ENCODE measurements at places on chromosomes 1 and 21. TPM values are rescaled to one million over a fixed set of nuclear protein-coding genes. Genes with fewer than 3 reads are reported as not detected.
A peak's percentile ranks its signal among the peaks of the same experiment; 100 is the strongest.

The CFAP57 gene
- 0.45 TPM for total RNA-seq

The LCE1C gene
- not detected for total RNA-seq

The CD160 gene
- not detected for total RNA-seq

- no peak for DNase-seq
These were observed 1.2 kb downstream of the ADAM30 start for GRCh38 chr1:119895102-119895501.

DNA sequence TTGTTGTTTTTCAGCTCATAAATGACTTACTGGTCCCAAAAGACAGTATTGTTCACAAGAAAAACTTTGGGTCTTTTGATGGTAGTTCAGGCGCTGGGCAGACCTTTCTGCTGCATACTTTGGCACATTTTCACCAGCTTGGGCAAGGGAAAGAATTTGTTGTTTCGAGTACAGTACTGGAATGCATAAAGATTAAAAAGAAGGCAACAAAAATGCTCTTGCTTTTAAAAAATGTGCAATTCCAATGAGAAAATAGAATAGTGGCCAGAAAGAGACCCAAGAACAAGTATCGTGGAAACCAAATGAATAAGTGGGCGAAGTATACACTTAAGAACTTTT is 56.0 kb downstream of the CLIC6 start:
- DNase-seq, result peak; percentile 58

DNA sequence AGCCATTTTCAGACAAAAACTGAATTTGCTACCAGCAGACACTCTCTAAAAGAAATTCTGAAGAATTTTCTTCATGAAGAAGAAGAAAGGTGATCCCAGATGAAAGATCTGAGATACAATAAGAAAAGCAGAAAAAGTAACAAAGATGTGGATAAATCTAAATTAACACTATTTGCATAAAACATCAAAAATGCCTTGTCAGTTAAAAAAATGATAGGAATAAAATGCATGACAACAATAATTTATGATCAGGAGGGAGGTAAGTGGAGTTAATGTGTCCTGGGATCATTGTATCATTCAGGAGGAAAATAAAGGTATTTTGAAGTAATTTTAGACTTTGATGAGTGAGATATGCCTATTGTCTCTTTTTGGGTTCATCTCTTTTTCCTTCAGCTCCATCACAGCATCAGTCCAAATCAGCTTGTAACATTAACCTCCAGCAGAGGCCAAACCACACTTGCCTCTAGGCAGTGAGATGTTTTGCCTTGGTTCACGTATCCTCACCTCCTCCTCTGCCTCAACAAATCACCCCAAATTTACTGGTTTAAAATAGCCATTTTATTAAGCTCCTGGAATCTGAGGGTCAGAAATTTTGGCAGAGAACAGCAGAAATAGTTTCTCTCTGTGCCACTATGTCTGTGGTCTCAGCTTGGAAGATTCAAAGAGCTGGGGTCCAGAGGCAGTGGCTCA is 76.9 kb upstream of the HIVEP3 start:
- DNase-seq, result no peak

The SPATA21 gene
- not detected for total RNA-seq

The HDAC1 gene
- 95.8 TPM for total RNA-seq

DNA sequence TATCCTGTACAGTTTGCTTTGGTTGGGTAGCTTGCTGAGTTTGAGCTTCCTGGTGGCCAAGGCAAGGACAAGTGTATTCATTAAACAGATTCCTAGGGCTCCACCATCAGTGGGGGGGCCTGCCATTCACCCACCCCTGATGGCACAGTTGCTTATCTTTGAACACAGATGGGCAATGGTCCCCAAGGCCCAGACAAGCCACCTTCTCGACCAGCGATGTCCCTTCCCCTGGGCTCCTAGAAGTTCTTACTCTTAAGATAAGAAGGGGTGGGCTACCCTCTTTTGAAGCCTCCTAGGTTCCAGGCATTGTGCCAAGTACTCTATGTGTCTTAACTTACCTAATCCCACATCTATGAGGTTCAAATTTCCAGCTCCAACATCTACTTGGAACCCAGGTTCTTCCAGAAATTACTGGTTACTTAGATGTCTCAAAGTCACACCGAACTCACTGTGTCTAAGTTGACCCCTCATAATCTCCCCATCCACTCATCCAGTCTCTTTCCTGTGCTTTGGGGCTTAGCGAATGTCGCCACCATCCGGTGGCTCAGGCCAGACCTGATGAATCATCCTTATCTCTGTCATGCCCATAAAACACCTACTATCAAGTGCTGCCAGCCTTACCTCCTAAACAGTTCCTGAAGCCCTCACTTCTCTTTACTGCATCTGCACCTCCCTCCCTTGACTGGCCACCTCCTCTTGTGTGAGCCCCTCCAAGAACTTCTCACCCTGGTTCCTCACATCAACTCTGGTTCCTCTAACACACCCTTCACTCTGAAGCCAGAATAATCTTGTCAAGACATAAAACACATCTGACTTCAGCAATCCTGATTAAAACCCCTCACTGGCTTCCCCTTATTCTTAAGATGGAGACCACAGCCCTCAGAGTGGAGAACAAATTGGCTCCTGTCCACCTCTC is 50.1 kb downstream of the KLHDC7A start:
- no peak for DNase-seq

The ITGB2 gene
- total RNA-seq, result 0.09 TPM

The LRP8 gene
- 13.6 TPM for total RNA-seq

DNA sequence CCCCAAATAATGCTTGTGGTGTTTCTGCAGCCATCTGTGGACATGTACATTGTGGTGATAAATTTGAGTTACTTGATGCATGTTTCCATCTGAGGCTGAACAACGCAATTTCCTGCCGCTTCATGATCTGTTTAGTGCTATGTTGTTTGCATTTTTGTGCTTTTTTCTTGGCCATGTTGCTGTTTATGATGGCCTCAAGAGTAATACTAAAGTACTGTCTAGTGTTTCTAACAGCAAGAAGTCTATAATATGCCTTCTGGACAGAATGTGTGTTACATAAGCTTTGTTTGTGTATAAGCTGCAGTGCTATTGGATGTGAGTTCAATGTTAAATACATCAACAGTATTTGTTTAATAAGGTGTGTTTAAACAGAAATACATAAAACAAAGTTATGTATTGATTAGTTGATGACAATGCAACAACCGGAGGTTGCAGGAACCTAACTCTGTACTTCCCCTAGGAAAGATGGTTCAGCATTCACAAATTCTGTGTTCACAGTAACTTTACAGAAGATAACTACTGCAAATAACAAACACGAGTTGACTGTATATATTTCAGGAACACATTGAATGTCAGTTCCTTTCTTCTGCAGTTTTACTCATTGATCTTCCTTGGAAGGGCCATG is 114.8 kb upstream of the USP24 start:
- no peak for DNase-seq

The LORICRIN gene
- not detected for total RNA-seq

- no peak for DNase-seq
These were observed 166.9 kb downstream of the TNFSF18 start for GRCh38 chr1:172883844-172884243.

The TLR5 gene
- not detected for total RNA-seq

The SPOCD1 gene
- total RNA-seq, result 37.2 TPM

DNA sequence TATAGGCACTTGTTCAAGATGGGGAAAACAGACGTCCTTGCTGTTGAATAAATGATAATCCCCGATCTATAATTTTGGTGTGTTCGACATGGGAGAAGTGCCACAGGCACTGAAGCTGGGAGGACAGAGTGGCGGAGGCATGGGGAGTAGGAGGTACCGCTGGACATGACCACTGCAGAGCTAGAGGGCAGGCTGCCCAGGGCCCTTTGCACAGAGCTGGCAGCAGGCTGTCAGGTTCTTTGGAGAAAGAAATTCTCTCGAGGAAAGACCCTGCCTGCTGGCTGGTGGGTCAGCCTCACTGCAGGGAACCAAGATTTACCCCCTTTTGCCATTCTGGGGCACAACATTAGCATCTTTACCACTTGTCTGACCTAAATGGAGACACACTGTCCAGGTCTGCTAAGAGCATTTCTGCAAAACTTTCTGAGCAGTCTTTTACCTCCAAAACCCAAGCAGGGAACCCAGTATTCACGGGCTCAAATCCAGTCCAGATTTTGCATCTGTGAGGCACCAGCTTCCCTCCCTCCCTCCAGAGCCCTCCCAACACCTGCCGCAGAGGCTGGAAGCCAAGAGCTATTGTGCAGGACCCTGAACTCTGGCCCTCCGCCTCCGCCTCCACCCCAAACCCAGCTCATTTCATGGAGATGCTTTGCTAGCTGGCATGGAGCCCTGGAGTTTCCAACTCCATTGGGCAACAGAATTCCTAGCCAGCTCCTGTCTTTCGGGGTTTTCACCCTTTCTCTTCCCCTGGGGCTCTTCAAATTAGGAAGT is 142.3 kb downstream of the PLXNA2 start:
- peak; percentile 83 for DNase-seq

- DNase-seq, result no peak
These were observed 46.4 kb downstream of the WNT9A start for GRCh38 chr1:227901239-227901905.

The ALX3 gene
- not detected for total RNA-seq

- DNase-seq, result no peak
These were observed 173.5 kb downstream of the ST6GALNAC5 start for GRCh38 chr1:77040826-77041225.

DNA sequence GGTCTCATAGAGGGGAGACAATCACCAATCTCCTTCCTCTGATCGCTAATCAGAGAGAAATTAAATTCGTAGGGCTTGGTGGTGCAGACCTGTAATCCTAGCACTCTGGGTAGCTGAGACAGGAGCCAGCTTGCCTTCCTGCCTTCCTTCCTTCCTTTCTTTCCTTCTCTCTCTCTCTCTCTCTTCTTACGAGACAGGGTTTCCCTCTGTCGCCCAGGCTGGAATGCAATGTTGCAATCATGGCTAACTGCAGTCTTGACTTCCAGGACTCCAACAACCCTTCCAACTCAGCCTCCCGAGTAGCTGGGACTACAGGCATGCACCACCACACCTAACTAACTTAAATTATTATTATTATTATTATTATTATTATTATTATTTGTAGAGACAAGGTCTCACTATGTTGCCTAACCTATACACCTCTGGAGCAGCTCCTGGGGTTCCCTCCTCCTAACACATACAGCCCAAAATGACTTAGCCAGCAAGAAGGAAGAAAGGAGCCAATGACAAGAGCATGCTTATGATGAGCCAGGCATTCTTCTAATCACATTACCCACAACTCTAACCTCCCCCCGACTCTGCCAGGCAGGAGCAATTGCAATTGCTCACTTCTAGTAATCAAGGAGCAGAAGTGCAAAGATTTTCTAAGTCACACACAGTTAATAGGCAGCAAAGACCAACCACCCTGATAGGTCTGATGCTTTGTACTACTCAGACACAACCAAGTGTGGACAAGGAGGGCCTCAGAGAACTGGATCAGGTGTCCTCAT is 105.4 kb upstream of the F3 start:
- DNase-seq, result no peak

GRCh38 chr1:206834711-206835110 is 30.7 kb upstream of the IL20 start:
- peak; percentile 60 for DNase-seq

DNA sequence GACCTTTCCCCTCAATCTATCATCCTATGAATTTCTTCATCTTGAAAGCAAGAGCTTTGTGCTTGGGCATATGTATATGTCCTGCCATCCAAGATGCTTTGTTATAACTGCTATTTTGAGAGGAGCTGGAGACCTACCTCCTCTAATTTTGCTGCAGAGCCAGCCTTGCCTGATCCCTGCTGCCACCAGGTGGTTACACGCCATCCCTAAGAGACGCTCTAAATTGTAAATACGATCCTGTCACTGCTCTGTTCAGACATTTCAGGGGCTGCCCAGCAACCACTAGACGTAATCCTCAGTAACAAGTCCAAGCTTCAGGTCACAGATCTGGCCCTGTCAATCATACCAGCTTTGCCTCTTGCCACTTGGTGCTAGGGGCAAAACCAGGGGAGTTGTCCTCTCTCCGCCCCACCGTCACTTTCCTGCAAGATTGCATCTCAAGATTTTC is 32.9 kb downstream of the GPA33 start:
- DNase-seq, result peak; percentile 39

The C2CD2 gene
- total RNA-seq, result 20.2 TPM

- peak; percentile 76 for DNase-seq
These were observed 43.5 kb upstream of the RAB4A start for GRCh38 chr1:229227298-229227919.

- no peak for DNase-seq
These were observed 39.4 kb downstream of the SLC2A7 start for GRCh38 chr1:8986814-8987190.

- DNase-seq, result no peak
These were observed 89.7 kb downstream of the BCAR3 start for GRCh38 chr1:93591676-93592550.

The HMGN1 gene
- total RNA-seq, result 165 TPM

- DNase-seq, result peak; percentile 34
These were observed 72.5 kb downstream of the ENAH start for GRCh38 chr1:225580238-225581099.

GRCh38 chr1:51664421-51665240 is 47.7 kb downstream of the OSBPL9 start:
- peak; percentile 35 for DNase-seq

The EPS15 gene
- 108 TPM for total RNA-seq

- no peak for DNase-seq
These were observed 303.0 kb upstream of the PLD5 start for GRCh38 chr1:242827538-242827937.

DNA sequence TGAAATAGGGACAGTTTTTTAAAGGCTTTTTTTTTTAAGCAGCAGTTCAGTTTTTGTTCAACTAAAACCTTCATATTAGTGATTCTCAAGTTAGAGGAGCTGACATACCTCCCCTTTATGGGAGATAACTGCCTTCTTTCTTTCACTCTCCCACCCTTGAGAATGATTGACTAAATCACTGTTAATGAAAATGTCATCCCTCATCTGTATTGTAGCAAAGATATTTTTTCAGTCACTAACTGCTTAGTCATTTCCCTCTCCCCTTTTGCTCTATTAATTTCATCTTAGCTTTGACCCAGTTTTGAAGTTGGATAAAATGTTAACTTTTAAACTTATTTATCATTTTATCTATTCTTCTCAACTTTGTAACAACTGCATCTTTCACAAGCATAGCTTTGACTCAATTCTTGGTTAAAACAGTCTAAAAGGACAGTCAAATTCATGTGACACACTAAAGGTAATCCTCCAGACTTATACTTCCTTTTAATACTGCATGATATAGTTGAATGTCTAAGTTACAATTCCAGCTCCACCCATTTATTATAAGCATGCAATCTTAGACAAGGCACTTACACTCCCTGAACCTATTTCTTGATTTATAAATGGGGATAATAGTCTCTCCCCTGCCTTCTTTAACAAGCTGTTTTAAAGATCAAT is 17.1 kb downstream of the CAPZA1 start:
- no peak for DNase-seq

GRCh38 chr1:3821908-3822307 is 25.6 kb upstream of the LRRC47 start:
- no peak for DNase-seq
